ENCODE measurements at places on chromosomes 1 and 21.

DNA sequence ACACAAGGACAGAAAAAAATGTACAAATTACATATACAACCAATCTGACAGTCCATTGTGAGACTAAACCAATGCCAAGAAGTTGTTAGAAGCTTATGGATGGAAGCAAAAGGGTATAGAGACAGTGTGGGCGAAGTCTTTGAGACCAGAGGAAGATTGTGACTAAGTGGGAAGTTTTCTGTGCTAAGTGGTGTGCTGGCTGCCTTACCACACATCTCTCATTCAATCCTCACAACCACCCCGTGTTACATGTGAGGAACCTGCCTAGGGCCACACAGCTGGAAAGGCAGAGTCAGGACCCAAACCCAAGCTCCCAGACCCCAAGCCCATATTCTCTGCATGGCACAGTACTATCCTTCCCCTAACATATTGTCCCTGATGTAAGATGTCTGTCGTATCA, 53.5 kb upstream of the DUSP10 start:
- no peak for DNase-seq

DNA sequence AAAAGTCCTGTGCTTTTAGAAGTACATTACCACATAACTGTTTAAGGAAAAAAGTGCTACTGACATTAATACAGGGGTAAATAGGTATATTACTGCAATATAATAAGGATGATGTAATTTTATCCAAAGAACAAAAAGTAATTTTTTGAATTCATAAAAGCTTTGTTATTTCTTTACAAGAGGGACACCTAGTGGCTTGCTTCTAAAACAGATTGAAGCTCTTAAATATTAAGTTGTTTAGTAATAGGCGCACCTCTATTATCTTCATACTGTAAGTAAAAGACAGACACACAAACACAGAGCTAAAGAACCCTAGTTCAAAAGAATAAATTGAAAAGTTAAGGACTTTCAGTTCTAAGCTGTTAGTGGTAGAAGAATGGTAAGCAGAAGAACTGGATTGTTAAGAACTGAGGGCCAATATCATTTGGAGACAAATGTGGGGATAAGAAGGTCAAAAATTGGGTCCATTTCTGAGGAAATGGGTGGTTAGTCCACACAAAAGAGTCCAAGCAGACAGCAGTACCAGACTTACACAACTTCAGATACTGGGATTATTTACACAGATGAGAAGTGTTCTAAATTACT, 15.4 kb downstream of the ZNHIT6 start:
- no peak for DNase-seq

GRCh38 chr1:181643631-181644030, 160.3 kb downstream of the CACNA1E start:
- DNase-seq: no peak

GRCh38 chr1:228410671-228411070, 4.0 kb upstream of the TRIM11 start:
- DNase-seq: no peak

GRCh38 chr1:203072911-203073310, 12.9 kb downstream of the MYOG start:
- DNase-seq: no peak

GRCh38 chr1:217871955-217872354, 240.8 kb downstream of the SPATA17 start:
- no peak for DNase-seq

DNA sequence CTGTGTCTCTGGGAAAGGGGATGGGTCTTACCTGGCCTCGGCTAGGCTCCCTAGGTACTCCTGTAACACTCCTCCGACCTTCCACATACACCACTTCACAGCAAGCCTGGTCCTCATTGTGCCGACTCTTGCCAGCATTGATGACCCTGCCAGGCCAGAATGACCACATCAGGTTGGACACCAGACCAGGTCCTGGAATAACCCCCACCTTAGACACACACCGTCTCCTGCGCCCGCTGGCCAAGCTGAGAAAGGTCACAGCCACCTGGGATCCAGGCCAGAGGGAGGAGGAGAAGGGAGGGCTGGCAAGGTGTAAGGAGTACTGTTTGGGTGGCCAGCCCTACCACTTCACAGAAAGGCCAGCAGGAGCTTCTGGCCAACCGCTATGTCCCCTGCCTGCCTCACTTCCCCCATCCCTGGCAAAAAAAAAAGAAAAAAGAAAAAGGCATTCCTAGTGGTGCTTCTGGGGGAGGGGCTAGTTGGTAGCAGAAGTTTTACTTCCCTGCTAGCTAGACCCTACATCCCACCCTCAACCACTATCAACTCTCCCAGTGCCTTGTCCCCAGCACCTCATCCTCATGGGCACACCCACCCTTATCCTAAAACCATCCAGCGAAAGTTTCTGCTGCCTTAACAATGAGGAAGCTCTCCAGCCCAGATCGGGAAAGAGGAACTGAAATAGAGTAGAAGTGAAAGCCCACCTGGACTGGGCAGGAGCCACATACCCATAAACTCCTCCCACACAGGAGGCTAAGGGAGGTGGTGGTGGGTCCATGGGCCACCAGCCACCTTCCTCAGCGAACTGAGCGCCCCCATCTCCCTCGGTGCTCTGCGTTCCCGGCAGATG, 1.4 kb downstream of the PPM1J start:
- DNase-seq: no peak

DNA sequence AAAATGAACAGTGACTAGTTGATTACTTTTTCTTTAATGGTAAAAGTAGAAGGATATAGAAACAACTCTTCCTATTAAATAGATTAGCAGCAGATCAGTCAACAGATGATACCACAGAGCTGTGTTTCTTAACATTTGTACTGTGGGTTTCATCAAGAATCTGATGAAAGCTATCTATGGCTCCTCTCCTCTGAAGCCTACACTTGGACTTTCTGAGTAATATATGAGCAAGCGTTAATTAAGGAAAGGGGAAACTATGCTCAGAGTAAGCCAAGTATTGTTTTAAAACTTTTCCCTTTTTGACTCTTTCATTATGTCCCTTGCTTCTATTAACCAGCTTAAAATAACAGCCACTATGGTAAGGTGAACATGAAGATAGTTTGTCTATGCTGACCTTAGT, 10.8 kb downstream of the ARID4B start:
- no peak for DNase-seq

GRCh38 chr1:162365284-162366020, 11.2 kb downstream of the SPATA46 start:
- no peak for DNase-seq

GRCh38 chr1:17799642-17800041, 44.5 kb downstream of the ACTL8 start:
- DNase-seq: no peak

- peak; percentile 55 for DNase-seq
Observed at GRCh38 chr1:109396871-109397580, 692 bp downstream of the SORT1 start.

DNA sequence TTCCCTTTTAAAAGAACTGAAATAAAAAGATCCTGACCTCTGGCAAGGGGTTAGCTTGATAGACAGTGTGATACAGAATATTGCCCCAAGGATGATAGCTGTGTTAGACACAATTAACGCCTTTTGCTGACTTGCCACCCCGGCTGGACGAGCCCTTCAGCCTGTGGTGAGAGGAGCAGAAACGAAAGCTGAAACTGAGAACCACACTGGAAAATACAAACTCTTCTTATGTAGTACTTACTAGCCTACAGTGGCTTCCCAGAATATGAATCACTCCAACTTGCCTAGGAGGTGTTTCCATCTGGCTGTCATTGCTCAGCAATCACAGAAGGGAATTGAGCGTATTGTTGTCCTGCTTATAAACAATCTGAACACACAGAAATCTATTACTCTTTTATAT, 22.9 kb downstream of the SAMSN1 start:
- DNase-seq: peak; percentile 24

DNA sequence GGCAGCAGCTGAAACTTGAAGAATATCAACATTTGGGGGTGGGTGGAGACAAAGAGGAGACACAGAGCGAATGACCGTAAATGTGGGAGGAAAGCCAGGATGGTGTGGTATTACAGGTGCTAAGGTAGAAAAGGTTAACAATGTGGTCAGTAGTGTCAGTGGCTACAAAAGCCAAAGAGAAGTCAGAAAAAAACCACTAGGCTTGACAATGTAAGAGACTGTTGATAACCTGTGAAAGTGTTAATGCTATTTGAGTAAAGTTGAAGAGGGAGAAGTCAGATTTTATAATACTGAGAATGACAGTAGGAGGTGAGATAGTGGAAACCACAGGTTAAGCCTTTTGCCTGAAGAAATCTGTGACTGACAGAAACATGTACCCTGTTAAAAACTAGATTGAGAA, 120.8 kb downstream of the CLEC20A start:
- DNase-seq: no peak

- DNase-seq: no peak
Observed at GRCh38 chr1:19377812-19378718, 65.9 kb downstream of the SLC66A1 start.

- no peak for DNase-seq
Observed at GRCh38 chr1:226433341-226433720, 25.4 kb upstream of the PARP1 start.

DNA sequence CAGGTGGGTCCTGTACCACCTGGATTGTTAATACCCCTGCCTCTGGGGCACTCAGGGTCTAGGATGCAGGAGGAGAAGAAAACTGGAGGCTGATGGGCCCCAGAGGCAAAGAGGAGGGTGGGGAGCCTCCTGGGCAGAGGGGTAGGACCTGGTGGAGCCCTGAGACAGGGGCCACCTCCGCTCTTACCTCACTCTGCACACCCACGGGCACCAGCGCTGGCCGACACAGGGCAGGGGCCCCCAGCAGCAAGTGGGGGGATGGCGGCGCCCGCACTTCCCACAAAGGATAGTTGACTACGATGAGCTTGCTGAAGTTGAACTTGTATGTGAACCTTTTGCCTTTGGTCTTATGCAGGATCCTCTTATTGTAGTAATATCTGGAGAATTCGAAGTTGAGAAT, 1.1 kb downstream of the ETV3L start:
- no peak for DNase-seq

GRCh38 chr1:79811173-79811572, 804.6 kb upstream of the ADGRL4 start:
- no peak for DNase-seq

GRCh38 chr1:28370239-28371009, 884 bp downstream of the PHACTR4 start:
- no peak for DNase-seq

DNA sequence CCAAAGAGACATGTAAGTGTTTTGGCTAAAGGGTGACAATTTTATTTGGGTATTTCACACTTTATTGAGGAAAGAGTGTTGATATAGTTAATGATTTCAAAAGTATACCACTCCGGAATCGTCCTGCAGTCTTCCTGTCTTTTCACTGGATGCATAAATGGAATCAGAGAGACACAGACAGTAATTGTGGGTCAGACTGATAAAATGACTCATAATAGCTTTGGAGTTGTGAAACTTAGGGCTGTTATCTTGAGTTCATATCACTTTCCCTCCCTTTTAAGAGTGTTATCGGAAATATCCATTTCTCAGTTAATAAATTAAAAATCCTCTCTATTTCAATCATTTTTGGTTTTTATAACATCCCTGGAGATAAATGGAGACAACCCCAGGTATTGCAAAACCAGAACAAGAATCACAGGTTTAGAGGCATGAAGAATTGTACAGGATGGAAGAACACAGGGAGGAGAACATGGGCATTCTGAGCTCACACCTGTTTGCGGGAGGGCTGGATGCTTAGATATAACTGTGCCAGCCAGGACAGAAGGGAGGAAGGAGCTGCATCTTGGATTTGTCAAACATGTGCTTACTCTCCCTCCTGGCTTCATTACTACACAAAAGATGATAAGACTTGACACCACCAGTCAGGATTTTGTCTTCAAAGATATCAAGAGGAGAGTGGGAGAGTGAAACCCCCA, 185.4 kb downstream of the LMO4 start:
- no peak for DNase-seq

DNA sequence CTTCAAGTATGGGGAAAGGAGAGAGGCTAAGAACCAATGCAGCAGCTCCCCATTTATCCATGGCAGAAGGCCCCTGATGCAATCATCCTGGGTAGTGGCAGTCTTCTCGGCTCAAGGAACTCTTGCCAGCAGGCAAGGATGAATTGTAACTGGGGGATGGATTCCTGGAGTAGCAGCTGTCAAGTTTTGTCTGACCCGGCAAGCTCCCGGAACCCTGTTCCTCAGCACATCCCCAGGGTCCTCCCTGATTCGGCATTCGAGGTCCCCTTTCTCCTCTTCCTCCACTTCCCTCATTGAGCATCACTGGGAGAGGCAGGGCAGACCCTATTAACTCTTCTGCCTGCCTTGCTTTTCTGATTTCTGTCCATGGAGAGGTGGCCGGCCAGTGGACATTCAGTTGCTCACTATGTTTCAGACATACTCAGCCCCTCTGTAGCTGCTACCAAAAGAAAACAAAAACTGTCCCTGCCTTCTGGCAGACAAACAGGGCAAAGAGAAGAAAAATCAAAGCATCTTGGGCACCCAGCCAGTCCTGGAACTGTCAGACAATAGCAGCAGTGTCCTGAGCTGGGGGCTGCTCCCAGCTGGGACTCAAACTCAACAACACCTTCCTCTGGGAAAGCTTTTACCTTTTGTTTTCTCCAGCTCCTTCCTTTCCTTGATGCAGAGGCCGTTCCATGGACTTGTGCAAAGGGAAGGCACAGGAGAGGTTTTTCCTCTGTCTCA, 5.6 kb upstream of the PTCH2 start:
- no peak for DNase-seq

- DNase-seq: no peak
Observed at GRCh38 chr1:64829411-64830029, 84.6 kb downstream of the RAVER2 start.

- DNase-seq: no peak
Observed at GRCh38 chr1:109910963-109911798, 532 bp downstream of the CSF1 start.

DNA sequence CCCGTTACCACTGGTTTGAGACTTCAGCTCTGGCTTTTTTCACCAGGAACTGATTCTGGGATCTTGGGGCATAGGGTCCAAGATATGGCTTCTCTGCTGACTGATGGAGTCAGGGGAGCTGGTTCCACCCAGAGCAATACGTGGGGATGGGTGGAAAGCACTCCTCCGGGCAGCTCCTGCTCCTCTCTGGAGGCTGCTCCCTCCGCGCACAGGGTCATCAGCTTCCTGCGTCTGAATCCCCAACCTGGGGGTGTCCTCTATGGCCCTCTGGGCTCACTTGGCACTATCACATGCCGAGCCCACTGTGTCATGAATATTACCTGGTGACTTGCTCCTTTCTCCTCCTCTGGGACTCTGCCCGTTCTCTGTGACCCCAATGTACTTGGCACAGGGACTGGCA, 405.4 kb upstream of the VAMP3 start:
- DNase-seq: no peak

GRCh38 chr1:6118415-6118814, 61.7 kb downstream of the CHD5 start:
- DNase-seq: no peak

DNA sequence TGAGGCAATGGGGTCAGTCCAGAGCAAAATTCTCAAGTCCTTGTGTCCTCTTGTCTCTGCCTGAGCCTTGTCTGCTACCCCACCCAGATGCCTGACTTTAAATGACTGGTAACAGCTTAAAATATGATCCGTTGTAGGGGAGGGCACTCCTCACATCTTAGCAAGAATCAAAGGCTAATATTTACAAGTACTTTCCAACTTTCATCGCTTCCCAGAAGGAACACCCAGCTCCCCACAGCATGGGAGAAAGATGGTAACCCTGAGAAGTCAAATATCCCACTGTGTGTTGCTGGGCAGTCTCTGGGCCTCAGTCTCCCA, 5.2 kb downstream of the ECE1 start:
- DNase-seq: no peak
